ENCODE measurements at places on chromosomes 1 and 21. TPM values are rescaled to one million over a fixed set of nuclear protein-coding genes. Genes with fewer than 3 reads are reported as not detected.

- DNase-seq: no peak
These were observed 105.9 kb downstream of the PIK3R3 start for GRCh38 chr1:46026531-46026930.

Gene RAB3B
- polyA plus RNA-seq: 4.2 TPM

DNA sequence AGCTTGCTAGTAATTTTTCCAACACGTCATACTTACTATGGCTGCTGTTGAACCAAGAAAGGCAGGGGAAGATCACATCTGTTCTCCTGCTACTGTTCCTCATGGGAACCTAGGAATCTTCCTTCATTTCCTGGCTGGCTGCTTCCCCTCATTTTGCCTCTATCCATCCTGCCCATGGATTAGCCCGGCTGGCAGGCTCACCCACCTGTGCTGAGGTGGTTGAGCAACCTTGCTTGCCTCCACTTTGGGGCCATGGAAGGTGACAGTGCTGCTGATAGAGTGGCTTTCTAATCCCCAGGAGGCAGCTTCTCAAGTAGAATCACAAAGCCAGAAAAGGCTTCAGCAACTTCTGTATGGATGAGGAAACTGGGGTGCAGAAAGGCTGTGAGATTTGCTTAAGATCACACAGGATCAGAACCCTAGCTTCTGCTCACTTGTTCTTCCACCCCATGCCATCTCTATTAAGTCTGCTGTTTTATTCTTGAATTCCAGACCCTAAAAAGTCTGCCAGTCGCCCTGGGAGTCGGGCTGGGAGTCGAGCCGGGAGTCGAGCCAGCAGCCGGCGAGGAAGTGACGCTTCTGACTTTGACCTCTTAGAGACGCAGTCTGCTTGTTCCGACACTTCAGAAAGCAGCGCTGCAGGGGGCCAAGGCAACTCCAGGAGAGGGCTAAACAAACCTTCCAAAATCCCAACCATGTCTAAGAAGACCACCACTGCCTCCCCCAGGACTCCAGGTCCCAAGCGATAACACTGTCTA, 6.2 kb upstream of the BMP8A start:
- no peak for DNase-seq

DNA sequence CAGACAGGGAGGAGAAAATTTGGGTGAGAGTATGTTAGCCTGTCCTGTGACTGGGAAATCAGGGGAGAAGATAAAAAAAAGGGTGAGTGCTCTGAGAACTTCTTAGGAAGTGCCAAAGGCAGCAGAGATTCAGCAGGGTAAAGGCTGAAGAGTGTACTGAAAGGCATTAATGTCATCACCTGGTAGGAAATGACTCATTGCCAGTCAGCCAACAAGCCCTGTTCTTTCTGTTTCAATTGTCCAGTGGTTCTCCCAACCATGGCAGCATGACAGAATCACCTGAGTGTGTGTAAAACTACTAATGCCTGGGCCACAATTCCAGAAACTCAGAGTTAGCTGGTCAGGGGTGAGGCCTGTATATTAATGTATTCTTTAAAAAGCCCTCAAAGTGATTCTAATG, 83.5 kb downstream of the INTS7 start:
- no peak for DNase-seq

DNA sequence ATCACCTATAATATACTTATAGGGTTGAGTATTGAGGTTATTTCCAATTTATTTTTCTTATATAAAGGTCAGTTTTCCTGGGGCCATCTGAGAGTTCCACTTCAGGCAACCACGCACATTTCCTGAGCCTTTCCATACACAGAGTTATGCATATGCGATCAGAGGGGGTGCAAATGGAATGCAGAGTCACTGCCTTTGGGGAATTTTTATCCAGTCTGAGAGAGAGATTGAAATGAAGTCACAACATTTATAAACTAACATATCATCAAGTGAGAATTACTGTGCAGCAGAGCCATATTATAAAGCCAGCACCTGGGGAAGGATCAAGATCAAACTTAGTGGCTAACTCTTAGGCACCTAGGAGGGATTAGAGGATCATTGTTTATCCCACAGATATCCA, 299.9 kb upstream of the PLXNA2 start:
- DNase-seq: no peak

GRCh38 chr1:168121401-168122011, 15.2 kb downstream of the GPR161 start:
- no peak for DNase-seq

GRCh38 chr1:228352677-228353481, 53.8 kb downstream of the TRIM11 start:
- DNase-seq: no peak

- no peak for DNase-seq
These were observed 450.6 kb downstream of the TTLL7 start for GRCh38 chr1:83548311-83548710.

DNA sequence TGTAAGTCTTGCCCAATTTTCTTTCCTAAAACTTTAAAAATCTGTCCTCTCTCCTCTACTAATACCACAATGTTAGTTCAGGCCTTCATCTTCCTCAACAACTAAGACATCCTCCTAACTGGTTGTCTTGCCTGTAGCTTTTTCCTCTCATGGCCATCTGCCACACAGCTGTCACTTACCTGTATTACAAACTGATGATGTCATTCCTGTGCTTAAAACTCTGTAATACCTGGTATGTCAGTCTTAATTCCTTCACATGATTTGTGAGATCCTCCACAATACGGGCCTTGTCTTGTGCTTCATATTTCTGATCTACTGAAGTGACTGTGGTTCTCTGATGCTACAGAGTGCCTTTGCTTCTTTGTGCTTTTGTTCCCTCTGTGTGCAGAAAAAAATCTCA, 9.8 kb downstream of the MRPS14 start:
- DNase-seq: no peak

Gene GSTM1
- 3.0 TPM for polyA plus RNA-seq

Gene COL18A1
- 161 TPM for polyA plus RNA-seq

Gene KRTAP11-1
- polyA plus RNA-seq: not detected

- DNase-seq: no peak
These were observed 617 bp downstream of the KIRREL1 start for GRCh38 chr1:157993918-157994605.

Gene GSTM2
- 275 TPM for polyA plus RNA-seq

DNA sequence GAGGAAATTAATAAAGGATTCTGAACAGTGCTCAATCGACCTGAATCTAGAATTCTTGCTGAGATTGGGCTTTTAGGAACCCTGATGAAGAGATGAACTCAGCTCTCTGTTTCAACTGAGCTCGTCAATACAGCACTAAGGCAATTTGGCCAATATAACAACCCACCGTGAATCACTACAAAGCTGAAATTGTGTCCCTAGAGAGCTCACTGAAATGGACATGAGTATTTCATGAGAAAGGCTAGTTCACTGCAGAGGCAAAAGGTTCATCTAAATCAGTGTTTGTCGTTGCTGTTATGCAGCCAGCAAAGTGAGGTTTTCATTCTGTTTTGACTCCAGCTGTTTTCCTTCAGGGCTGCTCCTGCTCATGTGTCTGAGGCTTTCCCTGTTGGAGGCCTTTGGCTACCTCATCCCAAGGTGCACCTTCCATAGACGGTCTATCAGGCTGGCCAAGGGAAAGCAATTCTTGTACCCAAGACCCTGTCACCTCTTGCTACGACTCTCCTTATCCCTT, 83.5 kb downstream of the URB2 start:
- no peak for DNase-seq

Gene TGFB2
- polyA plus RNA-seq: 18.3 TPM

DNA sequence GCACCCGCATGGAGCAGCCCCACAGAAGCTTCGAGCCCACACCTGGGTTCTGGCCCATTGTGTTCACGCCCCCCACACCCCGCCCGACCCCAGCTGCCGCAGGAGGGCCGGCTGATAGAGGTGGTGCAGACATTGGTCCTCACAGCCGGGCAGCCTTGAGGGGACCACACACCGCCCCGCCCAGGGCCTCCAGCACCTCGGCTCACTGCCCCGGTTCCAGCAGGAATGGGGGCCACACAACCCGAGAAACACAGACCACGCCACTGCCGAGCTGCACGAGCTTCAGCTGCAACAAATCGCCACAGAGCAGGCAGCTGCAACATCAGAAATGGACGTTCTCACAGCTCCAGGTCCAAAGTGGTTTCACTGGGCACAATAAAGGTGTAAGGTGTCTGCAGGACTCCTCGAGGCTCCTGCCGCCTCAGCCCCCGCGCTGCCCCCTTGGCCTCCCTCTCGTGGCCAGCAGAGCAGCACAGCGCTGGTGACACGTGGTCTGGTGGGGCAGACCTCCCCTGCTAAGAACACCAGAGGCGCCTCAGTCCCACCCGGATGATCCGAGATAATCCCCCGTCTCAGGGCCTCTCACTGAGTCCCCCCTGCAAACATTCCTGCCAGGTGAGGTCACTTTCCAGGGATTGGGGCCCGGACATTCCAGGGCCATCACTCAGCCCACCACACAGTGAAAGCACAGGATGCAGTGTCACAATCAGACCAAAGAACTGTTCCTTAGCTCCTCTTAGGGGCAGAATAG, 62.3 kb upstream of the ADARB1 start:
- DNase-seq: peak; percentile 65

DNA sequence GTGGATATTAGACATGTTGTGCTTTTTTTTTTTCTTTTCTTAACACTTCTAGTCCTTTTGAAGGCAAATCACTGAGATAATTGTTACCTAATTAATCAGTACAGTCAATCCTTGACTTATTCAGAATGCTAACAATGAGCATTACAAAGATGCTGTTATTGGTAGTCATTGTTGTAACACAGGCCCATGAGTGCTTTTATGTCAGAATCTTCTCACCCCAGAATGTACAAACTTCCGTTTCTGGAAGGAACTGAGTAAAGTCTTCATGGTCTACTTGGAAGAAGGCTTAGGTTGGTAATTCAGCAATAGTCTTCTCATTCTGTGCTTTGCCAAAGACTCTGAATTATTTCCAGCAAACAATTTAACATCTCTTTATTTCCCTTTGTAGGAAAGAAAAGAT, 3.1 kb downstream of the KCNK1 start:
- DNase-seq: no peak

GRCh38 chr1:80799457-80799856, 1001.3 kb upstream of the ADGRL2 start:
- DNase-seq: no peak

All from left renal cortex interstitium (tissue), 4 donors.